ENCODE measurements at places on chromosomes 4 and X.

GRCh38 chr4:90293320-90293719 lies 166.1 kb downstream of the CCSER1 start:
- DNase-seq = no peak

DNA sequence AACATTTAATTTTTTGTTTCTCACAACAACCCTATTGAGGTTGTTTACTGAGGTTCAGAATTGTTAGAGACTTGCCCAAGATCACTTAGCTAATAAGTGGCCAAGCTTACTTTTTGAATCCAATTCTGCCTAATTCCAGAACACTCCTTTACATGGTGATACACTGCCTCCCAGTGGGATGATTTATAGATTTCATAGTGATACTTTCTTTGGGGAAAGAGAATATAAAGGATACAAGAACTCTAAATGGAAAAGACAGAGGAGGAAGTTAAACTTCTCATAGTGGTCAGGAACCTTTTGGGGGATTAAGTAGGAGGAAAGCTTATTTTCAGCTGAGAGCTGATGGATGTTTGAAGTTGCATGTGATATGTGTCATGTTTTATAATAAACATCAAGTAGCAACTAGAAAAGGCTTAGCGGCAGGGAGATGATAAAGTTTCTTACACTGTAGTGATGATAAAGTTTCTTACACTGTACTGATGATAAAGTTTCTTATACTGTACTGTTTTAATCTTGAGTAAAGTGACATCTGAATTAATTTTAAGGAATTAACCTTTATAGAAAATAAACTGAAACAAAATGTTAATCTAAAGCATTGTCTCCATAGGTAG lies 15.3 kb downstream of the STAG2 start:
- DNase-seq = no peak

DNA sequence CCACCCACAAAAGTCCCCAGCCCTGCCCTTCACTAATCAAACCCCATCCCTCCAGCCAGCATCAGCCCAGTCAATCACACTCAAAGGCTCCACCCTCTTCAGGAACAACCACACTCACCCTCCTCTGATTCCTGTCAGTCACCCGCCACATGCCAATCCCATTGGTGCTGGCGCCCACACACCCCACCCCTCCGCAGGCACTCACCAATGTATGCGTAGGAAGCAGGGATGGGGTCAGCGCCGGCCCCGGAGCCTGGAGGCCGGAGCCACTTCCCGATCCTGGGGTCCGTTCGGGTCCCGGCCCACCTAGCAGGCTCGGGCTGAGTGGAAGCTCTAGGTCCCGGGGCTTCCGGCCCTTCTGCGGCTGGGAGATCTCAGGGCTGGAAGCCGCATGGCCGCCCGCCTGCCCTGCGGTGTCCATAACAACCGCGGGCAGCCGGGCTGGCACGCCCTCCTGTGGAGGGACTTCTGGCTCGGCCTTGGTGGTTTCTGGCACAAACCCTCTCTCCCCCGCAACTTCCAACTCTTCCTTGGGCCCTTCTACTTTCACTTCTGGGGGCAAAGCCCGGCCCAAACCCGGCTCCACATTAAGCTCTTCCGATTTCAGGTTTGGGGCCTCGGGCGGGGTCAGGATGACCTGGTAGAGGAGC lies 7.9 kb upstream of the CFP start:
- DNase-seq = no peak

DNA sequence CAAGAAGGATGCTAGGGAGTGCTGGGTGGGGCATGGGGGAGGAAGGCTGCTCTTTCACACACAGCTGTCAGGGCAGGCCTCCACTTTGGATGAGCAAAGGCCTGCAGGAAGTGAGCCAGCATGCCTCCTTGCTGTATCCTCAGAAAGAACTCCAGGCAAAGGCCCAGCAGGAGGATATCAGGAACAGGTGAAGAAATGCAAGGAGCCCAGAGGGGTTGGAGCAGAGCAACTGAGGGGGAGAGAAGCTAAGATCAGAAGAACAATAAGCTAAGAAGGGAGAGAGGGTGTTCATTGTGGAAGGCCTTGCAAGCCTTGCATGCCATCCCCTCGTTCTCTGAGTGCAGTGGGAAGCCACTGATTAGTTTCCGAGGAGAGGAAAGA lies 115.1 kb downstream of the CAMK2D start:
- no peak for DNase-seq

DNA sequence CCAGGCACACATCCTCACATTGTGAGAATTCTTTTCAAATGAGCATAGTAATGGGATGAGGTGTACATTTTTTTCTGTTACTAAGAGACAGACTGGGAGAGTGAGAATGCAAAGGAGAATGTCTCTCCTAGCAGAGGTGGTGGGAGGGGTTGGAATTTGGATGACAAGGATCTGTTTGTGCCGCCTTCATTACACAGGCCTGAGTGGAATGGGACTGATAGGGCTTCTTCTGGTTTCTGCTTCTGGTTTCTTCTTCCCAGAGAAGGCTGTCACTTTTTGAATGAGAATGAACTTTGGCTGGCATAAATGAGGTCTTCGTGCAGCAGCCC lies 55.4 kb downstream of the C4orf51 start:
- DNase-seq = peak; percentile 92

Data from AG04449 (cell line).